HCT116 (cell line): ENCODE measurements at places on chromosomes 1 and 21. TPM values are rescaled to one million over a fixed set of nuclear protein-coding genes. Genes with fewer than 3 reads are reported as not detected.

GRCh38 chr1:246703581-246703980 lies 20.6 kb upstream of the SCCPDH start:
- H3K4me3 ChIP-seq, result no peak overlapping the region
- no peak for DNase-seq
- H3K36me3 ChIP-seq, result no peaks in the 10 kb centered on the region
- peaks cover 3% of the 10 kb centered on the region; the same call in 1 of the 2 replicates for H3K4me1 ChIP-seq

DNA sequence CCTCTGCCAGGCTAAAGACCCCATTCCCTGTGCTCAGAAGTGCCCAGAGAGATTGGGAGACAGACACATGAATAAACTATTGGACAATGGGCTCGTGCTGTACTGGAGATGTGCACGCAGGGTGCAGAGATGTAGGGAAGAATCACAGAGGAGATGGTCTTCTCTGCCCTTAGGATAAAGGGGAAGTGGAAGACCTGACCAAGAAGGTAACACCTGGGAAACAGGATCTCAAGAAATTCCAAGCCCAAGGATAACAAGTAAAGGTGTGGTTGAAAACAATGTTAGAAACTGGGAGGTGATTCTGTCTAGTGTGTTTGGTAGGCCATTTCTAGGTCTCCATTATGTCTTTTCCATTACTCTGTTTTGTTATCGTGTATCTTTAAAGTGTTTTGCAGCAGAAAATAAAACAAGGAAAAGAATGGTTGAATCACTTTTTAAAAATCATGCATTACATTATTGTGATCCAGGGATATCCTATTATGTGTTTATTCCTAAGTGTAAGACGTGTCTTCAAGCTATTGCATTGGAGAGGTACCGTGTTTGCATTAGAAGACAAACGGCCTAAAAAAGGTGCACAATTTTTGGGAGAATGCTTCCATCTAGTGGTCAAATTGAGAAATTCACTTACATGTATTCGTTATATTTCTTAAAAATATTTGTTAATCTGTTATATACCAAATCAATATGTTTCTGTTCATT lies 40.8 kb upstream of the KCTD3 start:
- peak; percentile 43 for DNase-seq
- no peak overlapping the region for H3K4me3 ChIP-seq
- H3K27ac ChIP-seq, result no peak overlapping the region
- H3K36me3 ChIP-seq, result no peaks in the 10 kb centered on the region
- H3K27me3 ChIP-seq, result no peaks in the 10 kb centered on the region
- H3K4me1 ChIP-seq, result no peaks in the 10 kb centered on the region

- no peak for DNase-seq
- H3K27ac ChIP-seq, result no peak overlapping the region
- no peaks in the 10 kb centered on the region for H3K27me3 ChIP-seq
- H3K36me3 ChIP-seq, result no peaks in the 10 kb centered on the region
- H3K4me1 ChIP-seq, result no peaks in the 10 kb centered on the region
Measured at GRCh38 chr1:151813271-151813977, 8.2 kb upstream of the LINGO4 start.

The FCGR3A gene
- 0.17 TPM for total RNA-seq

The SHISAL2A gene
- not detected for total RNA-seq

DNA sequence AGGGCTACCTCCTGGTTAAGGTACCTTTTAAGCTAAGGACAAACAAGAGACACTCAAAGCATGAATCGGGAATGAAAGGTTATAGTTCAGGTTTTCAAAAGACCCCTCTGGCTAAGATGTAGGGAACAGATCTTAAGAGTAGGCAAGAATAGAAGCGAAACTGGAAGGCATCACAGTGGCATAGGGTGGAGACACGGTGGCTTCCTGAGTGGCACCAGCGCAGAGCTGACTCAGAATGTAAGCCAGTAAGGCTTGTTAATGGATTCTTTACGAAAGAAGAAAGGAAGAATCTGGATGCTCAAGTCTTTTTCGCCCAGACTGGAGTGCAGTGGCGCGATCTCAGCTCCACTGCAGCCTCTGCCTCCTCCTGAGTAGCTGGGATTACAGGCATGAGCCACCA lies 21.2 kb downstream of the PADI6 start:
- no peaks in the 10 kb centered on the region for H3K36me3 ChIP-seq
- H3K27ac ChIP-seq, result no peak overlapping the region
- 0 out of 2 replicates have a peak, but pooled peaks cover 3% of the 10 kb centered on the region for H3K27me3 ChIP-seq

GRCh38 chr1:41975121-41975520 lies 56.4 kb upstream of the HIVEP3 start:
- no peak overlapping the region for H3K4me3 ChIP-seq
- DNase-seq, result no peak
- no peak overlapping the region for H3K27ac ChIP-seq
- no peaks in the 10 kb centered on the region for H3K36me3 ChIP-seq
- H3K4me1 ChIP-seq, result no peaks in the 10 kb centered on the region
- H3K27me3 ChIP-seq, result no peaks in the 10 kb centered on the region

DNA sequence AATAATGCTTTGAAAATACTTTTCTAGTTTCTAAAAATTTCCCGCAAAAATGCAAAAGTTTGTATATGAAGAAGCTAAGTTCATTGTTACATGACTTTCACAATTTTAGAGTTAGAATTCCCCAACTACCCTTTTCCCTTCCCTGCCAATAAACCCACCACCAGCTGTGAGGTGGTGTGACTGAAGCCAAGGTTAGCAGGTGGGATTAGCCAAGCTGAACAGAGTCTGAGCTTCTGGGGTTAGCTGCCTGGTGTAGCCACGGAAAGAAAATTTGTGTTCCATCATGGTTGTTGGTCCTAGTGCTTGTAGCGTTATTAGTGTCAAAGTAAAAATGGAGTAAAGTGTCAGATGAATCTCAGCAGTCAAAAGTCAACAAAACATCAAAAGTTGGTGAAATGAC lies 110.9 kb downstream of the ASTN1 start:
- H3K27ac ChIP-seq, result no peak overlapping the region
- no peaks in the 10 kb centered on the region for H3K4me1 ChIP-seq
- no peak for DNase-seq

- no peak for DNase-seq
- no peaks in the 10 kb centered on the region for H3K36me3 ChIP-seq
- H3K4me1 ChIP-seq, result no peaks in the 10 kb centered on the region
- no peak overlapping the region for H3K4me3 ChIP-seq
- H3K27ac ChIP-seq, result no peak overlapping the region
Measured at GRCh38 chr1:193589597-193590040, 403.2 kb upstream of the B3GALT2 start.

GRCh38 chr1:239711768-239712167 lies 325.4 kb downstream of the CHRM3 start:
- no peak overlapping the region for H3K27ac ChIP-seq
- H3K27me3 ChIP-seq, result no peaks in the 10 kb centered on the region
- no peak overlapping the region for H3K4me3 ChIP-seq
- no peak for DNase-seq

- no peaks in the 10 kb centered on the region for H3K27me3 ChIP-seq
- no peak overlapping the region for H3K27ac ChIP-seq
- DNase-seq, result no peak
- H3K36me3 ChIP-seq, result no peaks in the 10 kb centered on the region
- peak overlapping the region; percentile 62 for H3K4me3 ChIP-seq
Measured at GRCh38 chr1:27153927-27154358, 982 bp downstream of the SLC9A1 start.

DNA sequence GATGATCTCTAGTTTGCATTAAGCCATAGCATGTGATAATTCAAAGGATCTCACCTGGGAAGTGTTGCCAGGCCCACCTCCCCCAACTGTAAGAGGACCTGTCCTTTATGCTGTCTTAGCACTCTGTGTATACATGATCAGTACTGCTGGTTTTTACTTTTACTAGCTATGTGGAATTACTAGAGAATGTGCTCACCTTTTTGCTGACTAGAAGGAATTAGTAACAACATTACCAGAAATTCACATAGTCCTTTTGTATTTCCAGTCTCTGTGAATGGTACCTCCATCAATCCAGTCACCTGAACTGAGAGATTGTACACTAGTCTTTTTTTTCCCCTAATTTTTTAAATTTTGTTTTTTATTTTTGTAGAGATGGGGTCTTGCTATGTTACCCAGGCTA lies 46.6 kb downstream of the EEIG2 start:
- DNase-seq, result no peak
- no peak overlapping the region for H3K27ac ChIP-seq
- H3K36me3 ChIP-seq, result no peaks in the 10 kb centered on the region

DNA sequence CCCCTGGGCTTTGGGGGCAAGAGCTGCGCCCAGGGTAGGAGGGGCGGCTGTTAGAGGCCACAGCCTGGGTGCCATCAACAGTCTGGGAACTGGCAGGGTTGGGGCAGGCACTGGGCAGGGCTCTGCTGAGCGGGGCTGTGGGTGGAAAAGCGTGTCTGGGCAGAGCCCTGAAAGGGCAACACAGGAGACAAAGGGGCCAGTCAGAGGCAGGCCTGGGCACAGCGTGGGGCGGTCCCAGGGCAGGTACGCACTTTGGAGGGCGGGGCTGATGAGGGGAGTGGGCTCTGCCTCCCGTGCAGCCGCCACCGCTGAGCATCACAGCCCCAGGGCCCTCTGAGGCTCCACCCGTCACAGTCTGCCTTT lies 13.9 kb downstream of the CELSR2 start:
- no peak for DNase-seq
- H3K4me1 ChIP-seq, result peaks cover 9% of the 10 kb centered on the region
- H3K27ac ChIP-seq, result peak overlapping the region; percentile 2; the same call in 1 of the 2 replicates
- no peak overlapping the region for H3K4me3 ChIP-seq
- peaks cover 4% of the 10 kb centered on the region; the same call in 1 of the 2 replicates for H3K36me3 ChIP-seq

GRCh38 chr21:44540741-44541288 lies 820 bp upstream of the KRTAP10-1 start:
- H3K36me3 ChIP-seq, result no peaks in the 10 kb centered on the region
- no peak overlapping the region for H3K4me3 ChIP-seq
- H3K4me1 ChIP-seq, result no peaks in the 10 kb centered on the region
- H3K27me3 ChIP-seq, result no peaks in the 10 kb centered on the region
- no peak for DNase-seq

The VASH2 gene
- 5.7 TPM for total RNA-seq

DNA sequence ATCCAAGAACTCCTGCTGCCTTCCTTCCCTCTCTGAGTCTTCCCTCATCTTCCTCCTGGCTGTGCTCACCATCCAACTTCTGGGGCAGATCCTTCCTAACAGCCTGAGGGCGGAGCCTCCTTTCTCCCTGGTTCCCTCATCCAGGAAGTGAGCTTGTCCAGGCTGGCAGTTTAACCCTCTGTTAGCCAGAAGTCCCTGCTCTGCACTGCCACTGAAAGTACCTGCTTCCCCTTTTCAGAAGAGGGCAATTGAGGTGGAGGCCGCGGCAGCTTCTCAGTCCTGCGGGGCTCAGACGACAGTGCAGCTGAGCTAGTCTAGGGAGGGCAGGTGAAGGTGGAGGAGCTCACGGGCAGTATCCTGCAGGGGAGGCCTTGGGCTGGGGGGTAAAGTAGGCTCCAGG lies 149.1 kb downstream of the FCRL5 start:
- no peak overlapping the region; the same call in 1 of the 2 replicates for H3K27ac ChIP-seq
- DNase-seq, result peak; percentile 3
- H3K27me3 ChIP-seq, result no peaks in the 10 kb centered on the region
- no peaks in the 10 kb centered on the region for H3K36me3 ChIP-seq

DNA sequence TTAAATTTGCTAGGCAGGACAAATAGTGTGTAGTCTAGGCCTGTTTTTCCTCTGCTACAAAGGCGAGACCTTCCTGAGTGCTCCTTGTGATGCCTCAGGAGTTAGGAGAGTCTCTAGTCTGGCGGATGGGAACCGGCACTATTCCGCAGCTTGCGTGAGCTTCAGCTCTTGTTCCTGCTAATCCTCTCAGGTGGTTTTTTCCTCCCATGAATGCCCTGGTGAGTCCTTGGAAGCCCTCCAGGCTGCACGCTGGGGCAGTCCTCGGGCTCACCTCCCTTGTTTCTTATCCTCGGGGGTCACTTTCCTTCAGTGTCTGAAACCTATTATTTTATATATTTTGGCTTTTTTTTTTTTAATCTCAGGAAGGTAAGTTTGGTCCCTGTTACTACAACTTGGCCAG lies 28.2 kb downstream of the UTS2 start:
- no peaks in the 10 kb centered on the region for H3K4me1 ChIP-seq
- H3K36me3 ChIP-seq, result no peaks in the 10 kb centered on the region
- no peak overlapping the region for H3K27ac ChIP-seq
- no peaks in the 10 kb centered on the region for H3K27me3 ChIP-seq
- no peak for DNase-seq
- no peak overlapping the region for H3K4me3 ChIP-seq

DNA sequence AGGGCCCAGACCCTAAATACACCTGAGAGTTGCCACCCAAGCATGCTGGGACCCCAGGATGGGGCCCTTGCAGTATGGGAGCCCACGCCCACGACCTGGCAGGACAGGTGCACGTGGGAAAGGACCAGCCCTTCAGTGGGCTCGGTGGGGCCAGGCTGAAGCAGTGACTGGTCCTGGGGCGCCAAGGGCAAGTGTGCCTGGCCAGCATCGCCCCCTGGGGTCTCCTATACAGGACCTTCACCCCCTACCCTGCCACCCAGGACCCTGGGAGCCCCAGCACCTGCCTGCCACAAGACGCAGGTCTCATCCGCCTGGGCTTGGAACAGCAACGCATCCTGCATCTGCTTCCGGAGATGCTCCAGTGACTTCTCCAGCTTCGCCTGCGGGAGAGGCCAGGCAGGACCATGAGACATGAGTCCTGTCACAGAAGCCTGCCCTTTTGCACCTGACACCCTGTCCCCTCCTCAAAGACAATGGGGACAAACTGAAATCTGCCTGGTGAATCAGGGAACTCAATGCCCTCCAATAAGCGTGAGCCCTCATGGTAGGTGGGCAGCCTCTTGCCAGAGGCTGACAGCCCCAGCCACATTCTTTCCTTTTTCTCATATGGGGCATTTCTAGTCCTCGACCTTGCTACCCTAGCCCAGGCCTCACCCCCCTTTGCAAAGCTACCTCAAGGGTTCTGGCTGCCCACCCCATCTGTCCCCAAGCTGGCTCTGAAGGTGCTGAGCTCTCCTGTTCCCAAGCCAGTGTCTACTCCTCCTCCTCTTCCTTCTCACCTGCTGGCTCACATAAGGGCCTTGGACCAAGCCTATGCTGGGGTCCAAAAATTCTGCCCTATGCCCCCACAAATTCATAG lies 4.6 kb downstream of the TRIM11 start:
- H3K27ac ChIP-seq, result no peak overlapping the region; the same call in 1 of the 2 replicates
- no peaks in the 10 kb centered on the region for H3K27me3 ChIP-seq
- peaks cover 35% of the 10 kb centered on the region; the same call in 1 of the 2 replicates for H3K36me3 ChIP-seq
- DNase-seq, result no peak

GRCh38 chr1:172599912-172600311 lies 59.0 kb upstream of the FASLG start:
- no peak overlapping the region for H3K4me3 ChIP-seq
- no peak overlapping the region for H3K27ac ChIP-seq
- no peak for DNase-seq
- H3K27me3 ChIP-seq, result no peaks in the 10 kb centered on the region

DNA sequence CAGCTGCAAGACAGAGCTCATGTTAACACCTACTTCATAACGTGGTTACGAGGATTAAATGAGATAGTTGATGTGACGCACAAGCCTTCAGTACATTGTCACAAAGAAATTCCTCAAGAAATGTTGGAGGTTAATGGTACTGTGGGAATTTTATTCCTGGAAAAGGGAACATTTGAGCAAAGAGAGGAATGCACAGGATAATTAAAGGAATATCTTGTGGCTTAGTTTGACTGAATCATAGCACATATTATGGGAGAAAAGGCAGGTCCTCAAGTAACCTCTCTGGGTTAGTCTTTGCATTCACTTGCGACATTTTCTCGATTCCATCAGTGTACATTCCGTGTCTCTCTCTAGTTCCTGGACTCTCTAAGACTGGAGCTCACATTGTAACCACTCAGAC lies 300.2 kb upstream of the DUSP10 start:
- DNase-seq, result no peak
- no peaks in the 10 kb centered on the region for H3K4me1 ChIP-seq
- H3K36me3 ChIP-seq, result no peaks in the 10 kb centered on the region
- H3K27me3 ChIP-seq, result no peaks in the 10 kb centered on the region
- no peak overlapping the region for H3K4me3 ChIP-seq
